Activated CD4-positive, alpha-beta T cell treated with anti-CD3 and anti-CD28 coated beads, Interleukin-2, Interleukin-6, amounts not matched to agents 100 ng/mL and 50 ng/mL, durations not matched to agents 16 hours and 8 hours (primary cell): ENCODE measurements at places on chromosomes 6 and 20.
A peak's percentile ranks its signal among the peaks of the same experiment; 100 is the strongest.

- DNase-seq, result peak; percentile 17
These were observed at the start of gene DCDC2 for GRCh38 chr6:24357336-24358218. Gene DCDC2 (minus strand): TSS chr6:24358059. CDS start chr6:24357750, 309 bp downstream.

- DNase-seq, result no peak
These were observed 1.8 kb downstream of the FOXO3 start for GRCh38 chr6:108562503-108562993.

DNA sequence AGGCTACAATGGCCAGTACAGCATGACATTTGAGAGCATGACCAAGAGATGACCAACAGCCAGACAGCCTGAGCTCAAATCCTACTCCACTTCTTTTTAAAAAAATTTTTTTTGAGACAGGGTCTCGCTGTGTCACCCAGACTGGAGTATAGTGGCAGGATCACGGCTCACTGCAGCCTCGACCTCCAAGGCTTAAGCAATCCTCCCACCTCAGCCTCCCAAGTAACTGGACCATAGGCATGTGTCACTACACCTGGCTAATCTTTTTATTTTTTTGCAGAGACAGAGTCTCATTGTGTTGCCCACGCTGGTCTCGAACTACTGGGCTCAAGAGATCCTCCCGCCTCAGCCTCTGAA is 42.9 kb downstream of the NOL4L start:
- DNase-seq, result no peak

DNA sequence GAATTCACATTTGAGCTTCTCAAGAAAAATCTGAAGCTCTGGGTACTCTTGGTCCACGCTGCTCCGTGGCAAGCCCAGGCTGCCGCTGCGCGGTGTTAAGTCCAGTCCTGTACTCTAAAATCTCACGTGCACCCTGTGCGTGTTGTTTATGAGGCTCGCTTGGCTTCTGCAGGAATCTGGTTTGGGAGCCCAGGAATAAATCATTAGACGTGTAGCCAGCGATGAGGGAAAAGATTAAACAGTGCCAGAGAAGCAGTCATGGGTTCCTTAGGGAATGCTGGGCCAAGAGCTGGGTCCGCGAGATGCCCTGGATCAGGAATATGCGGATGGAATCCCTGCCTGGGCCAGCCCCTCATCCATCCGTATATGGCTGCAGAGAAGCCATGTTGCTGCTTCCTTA is 87.3 kb downstream of the KCNB1 start:
- DNase-seq, result no peak

- no peak for DNase-seq
These were observed 4.4 kb downstream of the PI16 start for GRCh38 chr6:36958775-36959554.

DNA sequence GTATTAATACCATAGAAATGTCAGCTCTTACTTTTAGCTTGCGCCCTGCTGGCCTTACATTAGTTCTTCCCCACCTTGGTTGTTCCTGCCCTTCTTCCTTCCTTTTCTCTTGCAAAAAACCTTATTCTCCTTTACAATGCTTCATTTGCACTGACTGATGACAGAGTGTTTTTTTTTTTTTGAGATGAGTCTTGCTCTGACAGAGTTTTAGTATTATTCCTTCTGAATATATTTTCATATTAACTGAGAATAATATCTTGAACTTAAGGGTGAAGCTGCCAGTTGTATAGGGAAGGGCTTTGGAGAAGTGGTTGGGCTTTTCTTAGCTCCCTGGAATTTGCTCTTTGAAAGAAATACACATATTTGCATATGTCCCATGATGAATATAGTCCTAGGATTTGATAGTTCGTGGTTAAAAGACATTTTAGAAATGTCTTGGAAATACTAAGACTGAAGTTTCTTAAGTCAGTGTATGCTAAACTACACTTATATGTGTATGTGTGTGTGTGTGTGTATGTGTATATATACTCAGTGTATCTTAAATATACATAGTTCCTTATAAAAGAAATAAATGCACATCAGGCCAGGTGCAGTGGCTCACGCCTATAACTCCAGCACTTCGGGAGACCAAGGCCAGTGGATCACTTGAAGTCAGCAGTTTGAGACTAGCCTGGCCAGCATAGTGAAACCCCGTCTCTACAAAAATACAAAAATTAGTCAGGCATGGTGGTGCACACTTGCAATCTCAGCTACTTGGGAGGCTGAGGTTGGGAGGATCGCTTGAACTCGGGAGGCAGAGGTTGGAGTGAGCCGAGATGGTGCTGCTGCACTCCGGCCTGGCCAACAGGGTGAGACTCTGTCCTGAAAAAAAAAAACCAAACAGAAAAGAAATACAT is 216.1 kb upstream of the MYLIP start:
- DNase-seq, result no peak
